GM23338 (cell line): ENCODE measurements at places on chromosomes 6 and 20. TPM values are rescaled to one million over a fixed set of nuclear protein-coding genes. Genes with fewer than 3 reads are reported as not detected.

GRCh38 chr6:30325150-30325872 is 1.4 kb upstream of the TRIM39 start:
- peak; percentile 95 for DNase-seq

DNA sequence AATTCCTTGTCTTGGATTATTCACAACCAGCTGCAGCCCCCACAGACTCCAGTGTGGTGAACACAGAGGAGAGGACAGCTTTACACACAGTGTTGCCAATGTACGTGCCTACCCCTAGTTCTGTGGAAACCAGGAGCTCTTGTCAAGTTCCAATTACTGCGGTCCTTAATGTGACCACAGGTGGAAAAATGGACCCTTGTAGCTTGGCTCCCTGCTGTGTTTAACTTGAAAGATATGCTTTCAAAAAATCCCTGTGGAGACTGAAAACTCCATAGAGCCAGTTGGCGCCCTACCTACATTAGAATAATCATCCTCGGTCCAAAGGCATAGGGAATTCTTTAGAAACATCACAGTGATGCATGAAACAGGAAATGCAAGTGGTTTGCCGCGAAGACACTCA is 118.3 kb upstream of the SLC22A23 start:
- DNase-seq: no peak

- DNase-seq: no peak
These were observed 13.3 kb upstream of the RIPOR2 start for GRCh38 chr6:24949020-24949569.

DNA sequence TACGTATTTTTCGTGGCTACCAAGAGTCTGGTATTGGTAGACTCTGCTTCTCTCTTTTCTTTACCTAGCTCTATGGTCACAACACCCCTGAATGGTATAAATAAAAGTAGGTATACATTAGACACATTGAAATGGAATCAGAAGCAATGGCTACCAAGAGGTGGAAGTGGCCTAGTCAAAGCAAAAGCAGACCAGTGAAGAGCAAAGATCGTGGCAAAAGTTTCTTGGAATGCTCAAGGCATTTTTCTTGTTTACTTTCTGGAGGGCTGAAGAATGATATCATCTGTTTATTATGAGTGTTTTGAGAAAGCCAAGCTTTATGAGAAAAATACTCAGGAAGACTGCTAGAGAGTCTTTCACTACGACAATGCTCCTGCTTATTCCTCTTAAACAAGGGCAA is 28.6 kb upstream of the MOCS1 start:
- no peak for DNase-seq

DNA sequence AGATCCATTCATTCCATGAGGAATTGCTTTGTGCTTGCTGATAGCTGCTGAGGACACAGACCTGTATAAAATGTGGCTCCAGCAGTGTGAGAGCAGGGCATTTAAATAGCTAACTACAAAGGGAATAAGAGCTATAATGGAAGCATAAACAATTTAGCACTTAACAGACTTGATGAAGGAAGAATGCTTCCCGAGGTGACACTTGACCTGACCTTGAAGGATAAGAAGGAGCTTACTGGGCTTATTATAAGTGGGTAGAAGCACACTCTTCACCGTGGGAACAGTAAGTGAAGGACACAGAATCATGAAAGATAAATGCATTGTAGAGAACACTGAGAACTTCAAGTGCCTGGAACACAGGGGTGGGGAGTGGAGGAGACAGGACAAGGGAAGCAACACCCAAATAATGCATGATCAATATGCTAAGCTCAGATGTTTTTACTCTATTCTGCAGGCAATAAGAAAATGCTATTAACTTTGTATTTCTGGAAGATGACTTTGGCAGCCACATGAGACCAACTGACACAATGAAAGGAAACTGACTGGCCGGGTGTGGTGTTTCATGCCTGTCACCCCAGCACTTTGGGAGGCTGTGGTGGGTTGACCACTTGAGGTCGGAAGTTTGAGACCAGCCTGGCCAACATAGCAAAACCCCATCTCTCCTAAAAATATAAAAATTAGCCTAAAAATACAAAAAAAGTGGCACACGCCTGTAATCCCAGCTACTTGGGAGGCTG is 84.2 kb downstream of the EPB41L2 start:
- no peak for DNase-seq

- DNase-seq: no peak
These were observed 201.1 kb downstream of the ZFAND3 start for GRCh38 chr6:38020593-38020992.

- DNase-seq: peak; percentile 92
These were observed 9.9 kb downstream of the CYP21A2 start for GRCh38 chr6:32047855-32048766.

- no peak for DNase-seq
These were observed 148.2 kb downstream of the LAMA2 start for GRCh38 chr6:129031051-129031599.

GRCh38 chr6:151240791-151241642 is 1.2 kb downstream of the AKAP12 start:
- peak; percentile 71 for DNase-seq

DNA sequence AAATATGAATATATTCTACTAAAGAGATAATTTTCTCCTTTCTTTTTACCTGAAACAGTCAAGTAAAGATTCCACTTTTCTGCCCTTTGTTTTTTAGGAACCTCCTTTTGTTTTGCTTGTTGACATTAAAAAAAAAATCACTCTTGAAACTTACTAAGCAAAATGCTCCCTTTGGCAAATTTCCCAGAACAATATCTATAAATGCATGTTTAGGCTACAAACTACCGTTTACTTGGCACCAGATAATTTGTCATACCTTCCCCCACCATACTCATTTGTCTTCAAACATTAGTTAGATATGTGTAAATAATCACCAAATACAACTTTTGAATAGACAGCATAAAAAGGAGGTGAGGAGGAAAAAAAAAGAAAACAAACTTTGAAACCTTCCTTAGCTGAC is 604.7 kb downstream of the RFPL4B start:
- no peak for DNase-seq

DNA sequence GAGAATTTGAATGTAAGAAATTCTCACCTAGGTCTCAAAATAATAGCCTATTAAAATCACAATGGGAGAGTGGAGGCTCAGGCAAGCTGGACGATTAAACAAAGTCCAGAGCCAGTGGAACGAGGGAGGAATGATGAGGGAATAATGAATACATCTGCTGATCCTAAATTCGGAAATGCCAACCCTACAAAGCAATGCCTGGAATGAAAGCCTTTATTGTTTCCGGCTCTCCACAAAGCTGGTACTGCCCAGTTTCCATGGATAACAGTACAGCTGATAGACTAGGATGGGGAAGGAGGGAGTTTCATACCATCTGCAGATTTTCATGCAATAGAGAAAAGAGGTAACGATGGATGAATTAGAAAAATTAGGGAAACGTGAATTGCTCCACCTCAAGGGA is 356.1 kb downstream of the CBLN4 start:
- DNase-seq: no peak

DNA sequence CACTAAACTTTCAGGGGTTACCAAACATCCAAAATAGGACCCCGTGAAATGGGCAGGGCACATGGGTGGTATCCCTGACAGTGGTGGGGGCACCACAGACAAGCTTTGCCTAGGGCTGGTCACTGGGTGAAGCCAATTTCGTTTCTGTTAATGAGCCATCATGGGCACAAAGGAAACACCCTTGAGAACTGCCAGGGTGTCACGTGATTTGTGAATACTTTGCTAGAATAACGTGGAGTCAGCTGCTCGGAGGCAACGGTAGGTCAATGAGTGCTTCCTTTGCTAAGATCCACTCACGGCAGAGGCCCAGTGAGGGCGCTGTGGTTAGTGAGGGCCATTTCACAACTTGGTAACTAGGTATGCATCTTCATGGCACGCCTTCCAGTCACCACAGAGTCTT is 87.7 kb upstream of the AGPAT4 start:
- DNase-seq: no peak

DNA sequence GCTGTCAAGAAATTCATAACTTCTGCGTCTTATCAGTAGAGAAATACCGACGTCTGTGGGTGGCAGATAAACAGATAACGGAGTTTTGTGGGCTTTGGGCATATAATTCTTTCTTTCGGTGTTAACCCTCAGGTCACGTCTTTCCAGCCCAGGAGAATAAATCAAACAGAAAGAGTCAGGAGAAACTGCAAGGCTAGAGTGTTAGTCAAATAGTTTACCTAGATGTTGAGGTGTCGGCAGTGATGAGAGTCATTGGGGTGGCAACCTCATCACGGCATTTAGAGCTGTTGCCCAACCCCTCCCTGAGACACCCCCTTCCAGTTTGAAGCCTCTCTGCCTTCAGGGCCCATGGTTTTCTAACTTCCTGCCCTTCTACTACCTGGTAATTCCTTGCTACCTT is 49.5 kb downstream of the ADTRP start:
- no peak for DNase-seq

- no peak for DNase-seq
These were observed 106.0 kb upstream of the NFATC2 start for GRCh38 chr20:51648571-51648947.

DNA sequence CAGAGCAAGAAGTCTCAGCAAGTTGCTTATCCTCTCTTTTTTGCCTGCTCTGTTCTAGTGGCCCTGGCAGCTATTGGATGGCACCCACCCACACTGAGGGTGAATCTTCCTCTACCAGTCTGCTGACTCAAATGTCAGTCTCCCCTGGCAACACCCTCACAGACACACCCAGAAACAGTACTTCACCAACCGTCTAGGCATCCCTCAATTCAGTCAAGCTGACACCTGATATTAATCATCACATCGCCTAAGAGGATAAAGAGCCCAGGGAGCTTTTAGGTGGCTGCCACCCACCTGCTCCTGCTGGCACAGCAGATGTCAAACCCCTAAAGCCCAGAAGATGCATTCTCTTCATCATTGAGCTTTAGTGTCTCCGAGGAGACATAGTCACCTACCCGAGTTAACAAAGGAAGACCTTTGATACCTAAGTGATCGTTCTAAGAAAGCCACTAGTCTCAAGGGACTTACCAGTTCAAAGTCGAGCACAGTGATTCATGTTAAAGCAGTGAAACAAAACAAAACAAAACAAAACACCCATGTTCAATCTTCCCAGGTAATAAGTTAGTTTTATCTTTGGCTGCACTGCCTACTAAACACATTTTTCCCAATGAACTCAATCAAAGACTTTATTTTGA is 97.7 kb upstream of the KCNQ5 start:
- no peak for DNase-seq

DNA sequence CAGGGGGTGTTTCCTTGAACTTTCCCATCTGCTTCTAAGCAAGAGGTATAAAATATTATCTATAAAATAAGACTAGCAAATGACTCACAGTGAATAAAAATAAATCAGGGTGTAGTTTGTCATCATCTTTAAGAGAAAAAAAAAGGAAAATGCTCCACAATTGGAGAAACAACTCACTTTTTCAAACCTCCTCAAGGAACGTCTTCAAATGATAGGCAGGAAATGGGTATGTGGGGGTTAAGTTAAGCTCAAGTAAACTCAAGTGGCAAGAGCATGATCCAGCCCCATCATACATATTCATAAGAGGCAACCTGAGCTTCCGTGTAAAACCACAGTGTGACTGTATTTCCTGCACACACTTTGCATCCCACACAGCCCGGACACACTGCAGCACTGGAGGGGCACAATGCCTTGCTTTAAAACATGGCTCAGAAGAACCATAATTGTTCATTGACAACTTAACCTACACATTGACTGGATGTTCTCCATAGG is 58.5 kb upstream of the CEP85L start:
- peak; percentile 15 for DNase-seq

Gene SOBP
- 1.5 and 2.2 TPM in 2 replicates for polyA plus RNA-seq

Gene AIF1
- polyA plus RNA-seq: 33.7 and 36.2 TPM in 2 replicates

Gene KIF13A
- polyA plus RNA-seq: 8.4 and 11.4 TPM in 2 replicates

Gene MACROD2
- polyA plus RNA-seq: 4.3 and 5.5 TPM in 2 replicates

Gene NKAPL
- polyA plus RNA-seq: 2.9 and 3.2 TPM in 2 replicates

Gene FAM162B
- polyA plus RNA-seq: 6.3 and 9.3 TPM in 2 replicates
